Activated naive CD4-positive, alpha-beta T cell (primary cell): ENCODE measurements at places on chromosomes 11 and 22.

DNA sequence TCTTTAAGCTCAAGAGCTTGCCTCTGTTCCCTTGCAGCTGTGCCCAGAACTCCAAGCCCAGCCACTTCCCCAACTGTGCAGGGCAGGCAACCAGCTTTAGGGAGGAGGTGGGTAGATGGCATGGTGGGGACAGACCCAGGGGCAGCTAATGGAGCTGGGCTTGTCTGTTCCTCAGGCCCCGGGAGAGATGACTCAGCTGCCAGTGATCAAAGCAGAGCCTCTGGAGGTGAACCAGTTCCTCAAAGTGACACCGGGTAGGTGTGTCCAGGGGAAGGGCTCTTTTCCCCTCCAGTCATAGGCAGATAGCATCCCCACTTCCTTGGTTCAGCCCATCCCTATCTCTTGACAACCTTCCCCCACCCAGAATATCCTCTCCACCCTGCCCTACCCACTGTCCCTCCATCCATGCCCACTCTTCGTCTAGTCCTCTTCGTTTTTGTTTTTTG is 32.4 kb downstream of the CREB3L1 start:
- DNase-seq = no peak

GRCh38 chr22:45033136-45033535 is 23.3 kb upstream of the PHF21B start:
- no peak for DNase-seq

GRCh38 chr11:17354601-17354991 is 3.0 kb downstream of the NCR3LG1 start:
- DNase-seq = no peak

DNA sequence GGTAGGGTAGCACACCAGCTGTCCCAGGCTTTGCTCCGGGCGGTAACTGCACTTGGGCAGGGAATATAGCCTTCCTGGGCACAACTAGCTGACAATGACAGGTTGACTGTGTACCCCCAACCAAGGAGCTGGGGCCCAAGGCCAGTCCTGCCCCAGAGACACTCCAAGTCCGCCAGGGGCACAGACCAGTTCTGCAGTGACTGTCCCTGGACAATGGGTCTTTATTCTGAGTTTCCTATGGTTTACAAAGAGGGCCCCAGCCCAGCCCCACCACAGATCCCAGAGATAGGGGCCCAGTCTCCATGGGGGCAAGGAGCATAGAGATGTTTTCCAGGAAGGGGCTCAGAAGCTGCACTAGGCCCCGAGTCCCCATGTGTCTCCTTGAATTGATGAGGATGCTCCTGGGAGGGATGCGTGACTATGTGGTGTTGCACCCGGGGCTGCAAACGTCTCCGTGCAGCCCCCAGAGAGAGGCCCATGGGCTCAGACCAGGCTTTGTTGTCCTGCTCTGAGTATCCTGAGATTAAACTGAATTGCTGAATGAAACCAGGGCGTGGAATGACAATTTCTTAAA is 48.4 kb downstream of the CD6 start:
- no peak for DNase-seq

- DNase-seq = no peak
Measured at GRCh38 chr11:72241291-72241781, 2.6 kb downstream of the PHOX2A start.

DNA sequence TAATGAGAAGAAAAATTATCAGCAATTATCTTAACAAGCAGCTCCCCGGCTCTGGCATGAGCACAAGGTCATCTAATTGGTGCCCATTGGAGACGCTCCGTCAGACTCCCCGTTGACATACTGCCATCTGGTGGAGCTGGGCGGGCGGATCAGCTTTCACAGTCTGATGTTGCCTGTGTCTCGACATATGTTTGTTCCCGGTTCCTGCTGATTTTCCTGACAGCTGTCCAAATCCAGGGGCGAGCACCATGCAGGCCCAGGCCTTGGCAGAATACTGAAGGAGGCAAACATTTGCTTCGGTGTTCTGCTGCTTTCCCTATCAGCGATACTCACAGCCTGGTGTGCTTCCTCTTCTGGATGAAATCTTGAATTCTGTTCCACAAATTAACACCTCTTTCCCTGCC is 43.8 kb upstream of the BARX2 start:
- DNase-seq = peak; percentile 36

DNA sequence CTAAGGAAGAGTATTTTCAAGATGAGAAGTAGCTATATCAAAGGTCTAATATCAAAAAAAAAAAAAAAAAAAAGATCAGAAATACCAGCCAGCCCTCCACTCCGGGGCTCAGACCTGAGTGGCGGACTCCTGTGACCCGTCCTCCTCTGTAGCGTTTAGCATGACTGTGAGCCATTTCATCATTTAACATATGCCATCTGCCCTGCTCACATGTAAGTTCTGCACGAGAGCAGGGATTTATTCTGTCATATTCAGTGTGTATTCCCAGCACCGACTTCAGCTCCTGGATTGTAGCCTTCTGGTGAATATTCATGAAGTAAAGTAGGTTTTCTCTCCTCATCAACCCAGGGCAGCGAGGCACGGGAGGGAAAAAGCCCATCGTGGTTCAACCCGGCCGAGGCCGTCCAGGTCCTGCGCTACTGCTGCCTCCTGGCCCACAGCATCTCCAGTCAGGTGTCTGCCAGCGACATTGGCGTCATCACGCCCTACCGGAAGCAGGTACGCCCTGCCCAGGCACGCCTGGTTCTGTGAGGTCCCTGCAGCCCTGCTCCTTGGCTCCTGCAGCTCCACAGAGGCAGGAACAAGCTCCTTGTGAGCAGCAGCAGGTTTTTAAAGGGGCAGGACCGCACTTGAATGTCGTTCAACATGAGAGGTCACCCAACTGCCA is 12.7 kb upstream of the PANX2 start:
- no peak for DNase-seq

DNA sequence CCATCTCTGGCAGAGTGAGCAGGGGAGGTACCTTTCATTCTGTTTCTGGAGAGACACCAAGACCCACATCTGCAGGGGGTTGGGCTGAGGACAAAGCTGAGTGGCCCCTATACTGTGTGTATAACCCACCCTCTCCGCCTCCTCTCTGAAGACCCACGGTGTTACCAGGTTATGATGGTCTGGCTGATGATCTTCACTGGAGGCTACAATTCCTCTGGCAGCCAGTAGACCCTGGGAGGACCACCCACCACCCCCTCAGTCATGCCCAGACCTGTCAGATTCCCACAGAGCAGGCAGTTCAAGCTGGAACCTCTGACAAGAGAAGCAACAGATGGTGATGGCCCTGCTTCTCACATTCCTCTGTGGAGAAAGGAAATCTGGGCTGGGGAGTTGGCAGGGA is 11.4 kb upstream of the KCNJ1 start:
- no peak for DNase-seq

- DNase-seq = no peak
Measured at GRCh38 chr11:86442420-86442819, 67.7 kb downstream of the CCDC81 start.

DNA sequence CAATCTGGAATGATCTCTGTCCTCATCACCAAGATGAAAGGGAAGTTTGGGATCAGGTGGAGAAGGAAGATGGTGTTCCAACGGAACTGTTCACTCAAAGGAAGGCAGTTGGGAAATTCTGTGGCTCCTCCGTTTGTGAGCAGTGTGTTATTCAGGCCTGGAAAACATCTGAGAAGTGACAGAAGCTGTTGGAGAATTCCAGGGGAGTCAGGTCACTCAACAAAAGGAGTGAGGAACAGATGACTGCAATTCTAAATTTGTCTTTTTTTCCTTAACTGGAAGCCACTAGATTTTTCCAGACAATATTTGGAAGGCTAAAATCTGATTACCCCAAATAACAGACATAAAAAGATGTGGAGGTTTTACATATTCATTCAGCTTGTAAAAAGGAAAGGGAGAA is 107.8 kb downstream of the CD44 start:
- no peak for DNase-seq

GRCh38 chr11:76577226-76577920 is 93.2 kb downstream of the LRRC32 start:
- DNase-seq = no peak

DNA sequence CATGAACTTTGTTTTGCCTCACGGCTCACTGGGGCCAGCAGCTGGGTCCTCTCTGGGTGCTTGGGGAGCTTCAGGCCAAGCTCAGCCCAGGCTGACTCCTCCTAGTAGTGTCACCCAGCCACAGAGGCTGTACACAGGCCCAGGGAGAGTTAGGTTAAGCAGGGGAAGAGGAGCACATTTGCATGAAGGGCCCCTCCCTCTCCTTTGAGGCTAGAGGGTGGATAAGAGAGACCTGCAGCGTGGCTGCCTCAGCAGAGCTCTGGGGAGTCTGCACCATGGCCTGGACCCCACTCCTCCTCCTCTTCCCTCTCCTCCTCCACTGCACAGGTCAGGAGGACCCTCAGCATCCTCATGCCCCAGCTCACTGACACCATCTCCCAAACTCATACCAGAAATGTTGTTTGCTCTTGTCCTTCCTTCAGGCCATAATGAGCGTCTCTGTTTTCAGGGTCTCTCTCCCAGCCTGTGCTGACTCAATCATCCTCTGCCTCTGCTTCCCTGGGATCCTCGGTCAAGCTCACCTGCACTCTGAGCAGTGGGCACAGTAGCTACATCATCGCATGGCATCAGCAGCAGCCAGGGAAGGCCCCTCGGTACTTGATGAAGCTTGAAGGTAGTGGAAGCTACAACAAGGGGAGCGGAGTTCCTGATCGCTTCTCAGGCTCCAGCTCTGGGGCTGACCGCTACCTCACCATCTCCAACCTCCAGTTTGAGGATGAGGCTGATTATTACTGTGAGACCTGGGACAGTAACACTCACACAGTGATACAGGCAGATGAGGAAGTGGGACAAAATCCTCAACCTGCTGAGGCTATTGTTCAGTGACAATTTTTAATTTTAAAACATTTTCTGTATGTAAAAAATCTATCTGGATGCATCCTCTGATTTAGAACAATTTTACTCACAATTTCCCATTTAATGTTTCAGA is 82.4 kb upstream of the VPREB1 start:
- DNase-seq = no peak

DNA sequence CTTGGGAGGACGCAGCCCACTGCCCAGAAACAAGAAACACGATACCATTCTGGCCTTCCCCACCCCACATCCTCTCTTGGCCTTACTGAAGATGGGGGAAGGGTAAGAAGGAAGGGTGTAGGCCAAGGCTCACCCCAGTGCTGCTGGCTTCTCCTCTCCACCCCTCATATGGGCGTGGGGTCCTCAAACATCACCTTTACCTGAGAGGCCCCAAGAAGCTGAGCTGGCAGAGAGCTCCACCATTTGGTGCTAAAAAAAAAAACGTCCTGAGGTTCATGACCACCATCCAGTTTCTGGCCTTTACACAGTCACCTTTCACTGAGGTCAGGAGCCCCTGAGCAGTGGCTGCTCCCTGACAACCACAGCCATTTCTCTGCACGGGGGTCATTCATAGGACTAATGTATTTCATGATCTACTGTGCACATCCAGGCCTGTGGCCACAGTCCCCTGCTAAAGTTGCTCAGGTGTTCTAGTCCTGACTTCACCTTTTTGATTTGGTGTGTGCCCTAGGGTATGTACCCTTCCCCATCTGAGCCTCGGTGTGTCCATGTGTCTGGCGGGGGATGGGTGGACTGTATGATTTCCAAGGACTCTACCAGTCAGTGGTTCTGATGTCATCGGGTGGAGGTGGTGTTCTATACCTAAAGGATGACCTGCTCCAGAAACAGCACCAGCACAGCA is 15.1 kb downstream of the RHOG start:
- DNase-seq = no peak

GRCh38 chr11:67076202-67076601 is 19.6 kb downstream of the RHOD start:
- no peak for DNase-seq

DNA sequence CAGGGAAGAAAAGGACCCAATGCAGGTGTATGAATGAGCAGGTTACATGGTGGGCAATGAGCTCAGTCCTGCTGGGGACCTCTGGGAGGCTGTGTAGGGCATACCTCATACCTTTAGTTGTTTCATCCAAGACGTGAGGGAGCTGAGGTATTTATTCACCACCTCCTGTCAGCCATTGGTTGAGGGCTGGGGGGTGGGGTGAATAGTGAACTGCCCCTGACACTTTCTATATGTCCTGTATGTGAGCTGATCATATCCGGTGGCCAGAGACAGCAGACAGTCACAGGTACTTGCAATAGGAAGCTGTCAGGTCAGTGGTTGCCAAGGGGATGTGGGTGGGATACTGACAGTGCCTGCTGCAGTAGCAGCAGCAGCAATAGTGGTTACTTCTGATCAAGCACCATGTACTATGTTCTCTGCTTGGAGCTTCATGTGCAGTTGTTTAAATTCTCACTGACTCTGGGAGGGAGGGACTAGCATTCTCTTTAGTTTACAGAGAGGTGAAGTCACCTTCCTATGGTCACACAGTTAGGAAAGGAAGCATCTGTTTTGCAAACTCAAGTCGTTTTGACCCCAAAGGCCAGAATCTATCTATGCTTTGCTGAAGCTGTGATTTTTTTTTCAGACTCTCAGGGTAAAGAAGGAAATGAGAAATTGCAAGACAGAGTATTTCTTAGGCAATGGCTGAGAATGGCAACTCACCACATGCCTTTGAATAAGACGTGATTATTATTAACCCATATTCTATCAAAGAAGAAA is 54.0 kb downstream of the MIAT start:
- DNase-seq = no peak

GRCh38 chr11:17683377-17684161 is 35.8 kb upstream of the MYOD1 start:
- no peak for DNase-seq

- DNase-seq = no peak
Measured at GRCh38 chr11:117016246-117016645, 82.0 kb downstream of the SIK3 start.

DNA sequence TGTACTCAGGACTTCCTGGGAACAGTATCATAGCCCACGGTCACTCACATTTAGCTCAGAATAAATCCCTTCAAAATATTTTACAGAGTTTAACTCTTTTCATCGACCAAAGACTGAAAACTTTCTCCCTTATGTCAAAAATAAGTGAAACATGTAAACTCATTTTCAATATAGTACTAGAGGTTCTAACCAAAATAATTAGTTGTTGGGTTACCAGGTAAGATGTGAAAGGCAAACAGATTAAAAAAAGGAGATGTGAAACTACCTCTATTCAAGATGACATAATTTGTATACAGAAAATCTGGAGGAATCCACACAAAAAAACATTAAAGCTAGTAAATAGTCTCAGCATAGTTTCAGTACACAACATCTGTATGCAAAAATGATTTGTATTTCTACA is 20.3 kb downstream of the XKR3 start:
- no peak for DNase-seq

- DNase-seq = no peak
Measured at GRCh38 chr11:12669930-12670329, 4.3 kb upstream of the TEAD1 start.

DNA sequence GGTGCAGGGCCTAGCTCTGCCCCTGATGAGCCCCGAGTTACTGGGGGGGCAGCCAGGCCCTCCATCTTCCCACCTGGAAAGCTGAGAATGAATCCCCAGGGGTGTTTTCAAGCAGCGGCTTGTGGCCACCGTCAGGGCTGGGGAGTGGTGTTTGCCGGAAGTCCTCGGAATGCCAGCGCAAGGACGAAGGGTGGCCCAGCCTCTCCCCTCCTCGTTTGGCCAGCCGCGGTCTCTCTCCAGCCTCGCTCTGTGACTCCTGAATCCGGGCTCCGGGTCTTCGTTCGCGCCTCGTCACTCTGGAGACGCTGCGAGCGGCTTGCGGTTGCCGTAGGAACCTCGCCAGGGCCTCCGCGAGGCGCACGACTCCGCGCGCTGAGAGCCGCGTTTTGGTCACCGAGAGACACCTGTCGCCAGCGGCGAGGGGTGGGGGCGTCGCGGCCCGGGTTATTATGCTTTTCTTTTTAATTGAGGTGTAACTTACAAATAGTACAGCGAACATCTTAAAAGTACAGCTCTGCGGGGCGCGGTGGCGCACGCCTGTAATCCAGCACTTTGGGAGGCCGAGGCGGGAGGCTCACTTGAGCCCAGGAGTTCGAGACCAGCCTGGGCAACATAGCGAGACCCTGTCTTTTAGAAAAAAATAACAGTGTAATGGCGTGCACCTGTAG is 6.3 kb upstream of the KDELR3 start:
- DNase-seq = no peak
